Hematopoietic multipotent progenitor cell treated with erythropoietin and hydrocortisone succinate and interleukin-3 and kit ligand, for 6 days (in vitro differentiated cells): ENCODE measurements at places on chromosomes 5 and 9.

DNA sequence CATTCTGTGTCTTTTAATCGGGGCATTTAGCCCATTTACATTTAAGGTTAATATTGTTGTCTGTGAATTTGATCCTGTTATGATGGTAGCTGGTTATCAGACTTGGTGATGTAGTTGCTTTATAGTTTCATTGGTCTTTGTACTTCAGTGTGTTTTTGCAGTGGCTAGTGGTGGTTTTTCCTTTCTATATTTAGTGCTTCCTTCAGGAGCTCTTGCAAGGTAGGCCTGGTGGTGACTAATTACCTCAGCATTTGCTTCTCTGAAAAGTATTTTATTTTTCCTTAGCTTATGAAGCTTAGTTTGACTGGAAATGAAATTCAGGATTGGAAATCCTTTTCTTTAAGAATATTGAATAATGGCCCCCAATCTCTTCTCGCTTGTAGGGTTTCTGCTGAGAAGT lies 156.9 kb downstream of the CNTLN start:
- DNase-seq: no peak

- DNase-seq: no peak
Measured at GRCh38 chr5:1278656-1279442, 16.0 kb downstream of the TERT start.

GRCh38 chr9:138115506-138115905 lies 237.9 kb downstream of the CACNA1B start:
- DNase-seq: no peak

DNA sequence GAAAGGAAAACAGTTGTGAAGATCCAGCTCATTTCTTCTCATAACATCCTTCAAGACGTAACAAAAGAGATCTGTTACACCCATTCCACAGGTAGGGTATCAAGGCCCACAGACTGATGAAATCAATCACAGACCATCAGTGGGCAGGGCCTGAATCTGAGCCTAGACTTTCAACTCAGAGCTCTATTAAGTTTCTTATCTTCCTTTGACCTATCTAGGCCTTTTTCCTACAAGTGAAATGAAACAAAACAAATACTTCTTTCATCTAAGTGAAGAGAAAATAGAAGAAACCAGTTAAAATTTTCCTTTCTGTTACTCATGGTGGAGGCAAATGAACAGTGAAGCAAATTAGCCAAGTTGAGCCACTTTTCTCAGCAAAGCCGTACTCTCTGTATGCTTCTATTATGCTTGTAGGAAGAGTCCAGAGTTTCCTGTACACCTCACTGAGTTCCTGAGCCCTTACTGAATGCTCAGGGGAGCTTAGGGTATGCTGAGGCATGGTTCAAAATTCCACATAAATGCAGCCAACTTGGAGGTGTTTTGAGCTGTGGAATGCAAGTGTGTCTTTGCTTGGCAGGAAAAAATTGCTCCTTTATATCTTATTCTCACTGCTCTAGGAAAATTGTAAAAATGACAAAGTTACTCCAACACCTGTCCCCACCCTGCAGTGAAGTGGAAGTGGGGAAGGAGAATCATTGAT lies 91.9 kb downstream of the FEM1C start:
- DNase-seq: no peak

DNA sequence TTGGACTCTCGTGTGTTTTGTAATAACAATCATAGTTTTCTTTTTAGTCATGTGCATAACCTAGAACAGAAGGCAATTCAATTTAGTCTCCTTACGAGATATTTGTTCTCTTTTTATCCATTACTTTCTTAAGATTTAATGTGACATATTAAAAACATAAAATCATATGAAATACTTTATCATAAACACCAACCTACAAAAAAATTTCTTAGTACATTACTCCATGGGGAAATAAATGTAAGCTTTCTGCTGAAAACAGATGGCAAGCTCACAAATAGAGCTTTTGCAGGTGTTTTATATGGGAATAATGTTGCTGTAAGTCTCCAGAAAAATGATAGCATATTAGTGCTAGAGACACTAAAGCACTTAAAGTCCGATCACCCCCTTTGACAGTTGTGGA lies 1035.2 kb upstream of the ARRDC3 start:
- no peak for DNase-seq

- no peak for DNase-seq
Measured at GRCh38 chr5:118981783-118982182, 6.6 kb downstream of the DTWD2 start.

- no peak for DNase-seq
Measured at GRCh38 chr5:125550274-125550673, 803.8 kb upstream of the ZNF608 start.

GRCh38 chr5:32707418-32707997 lies 3.6 kb upstream of the NPR3 start:
- peak; percentile 79 for DNase-seq

GRCh38 chr9:8401961-8402705 lies 602.6 kb upstream of the DMAC1 start:
- DNase-seq: no peak

GRCh38 chr9:36293918-36294317 lies 35.7 kb upstream of the GNE start:
- DNase-seq: no peak

DNA sequence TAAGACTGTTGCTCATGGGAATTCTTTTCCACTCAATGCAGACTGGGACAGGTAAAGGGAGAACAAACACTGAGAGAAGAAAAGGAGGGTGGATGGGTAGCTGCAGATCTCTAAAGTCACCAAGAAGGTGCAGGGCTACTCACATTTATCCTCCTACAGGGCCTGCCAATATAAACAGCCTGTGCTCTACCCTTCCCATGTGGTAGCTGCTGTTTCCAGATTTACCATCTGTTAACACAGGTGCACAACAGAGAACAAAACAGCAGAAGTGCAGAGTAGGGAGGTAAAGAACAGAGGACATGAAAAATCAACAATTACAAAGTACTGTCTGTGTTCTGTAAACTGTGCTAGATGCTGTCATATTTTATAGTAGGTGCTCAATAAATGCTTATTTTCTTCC lies 26.0 kb downstream of the JAKMIP2 start:
- DNase-seq: no peak

GRCh38 chr5:96387616-96388015 lies 45.4 kb downstream of the PCSK1 start:
- no peak for DNase-seq

DNA sequence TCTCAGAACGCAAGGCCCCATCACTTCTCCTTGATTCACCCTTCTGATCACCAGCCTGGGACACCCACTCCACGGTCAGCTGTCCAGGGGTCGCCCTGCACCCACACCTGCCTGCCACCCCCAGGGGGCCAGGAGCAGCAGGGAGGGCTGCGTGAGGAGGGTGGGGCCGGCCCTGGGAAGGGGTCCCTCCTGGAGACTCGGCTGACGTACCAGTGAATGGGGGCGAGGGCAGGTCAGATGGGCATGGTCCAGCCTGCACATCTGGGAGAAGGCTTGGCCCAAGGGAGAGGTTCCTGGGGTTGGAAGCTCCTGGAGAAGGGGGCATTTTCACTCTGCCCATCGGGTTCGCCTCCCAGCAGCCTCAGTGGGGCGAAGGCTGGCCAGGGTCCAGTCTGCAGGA lies 21.8 kb upstream of the SARDH start:
- DNase-seq: no peak

DNA sequence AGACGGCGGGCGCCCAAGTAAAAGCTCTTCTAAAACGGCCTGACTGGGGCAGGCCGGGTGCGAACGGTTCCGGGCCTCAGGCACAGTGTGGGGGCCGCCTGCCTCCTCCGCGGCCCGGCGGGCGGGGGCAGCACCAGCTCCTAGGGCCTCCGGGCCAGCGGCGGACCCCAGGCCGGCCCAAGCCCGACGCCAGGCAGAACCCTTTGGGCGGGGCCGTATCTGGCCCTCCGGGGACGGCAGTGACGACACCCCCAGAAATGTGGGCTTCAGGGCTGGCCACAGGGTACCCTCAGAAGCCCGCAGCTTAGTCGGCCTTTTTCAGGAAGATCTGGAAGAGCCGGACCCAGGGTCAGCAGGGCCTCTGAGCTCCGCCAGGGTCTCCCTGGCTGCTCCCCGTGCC lies 4.0 kb downstream of the LTC4S start:
- no peak for DNase-seq

- no peak for DNase-seq
Measured at GRCh38 chr9:88023001-88023400, 48.7 kb upstream of the CDK20 start.

GRCh38 chr5:96855031-96855872 lies 21.0 kb upstream of the ERAP2 start:
- peak; percentile 44 for DNase-seq

GRCh38 chr9:124297551-124297901 lies 39.8 kb downstream of the NEK6 start:
- DNase-seq: no peak

- no peak for DNase-seq
Measured at GRCh38 chr9:4615251-4615650, 46.8 kb upstream of the PLPP6 start.

DNA sequence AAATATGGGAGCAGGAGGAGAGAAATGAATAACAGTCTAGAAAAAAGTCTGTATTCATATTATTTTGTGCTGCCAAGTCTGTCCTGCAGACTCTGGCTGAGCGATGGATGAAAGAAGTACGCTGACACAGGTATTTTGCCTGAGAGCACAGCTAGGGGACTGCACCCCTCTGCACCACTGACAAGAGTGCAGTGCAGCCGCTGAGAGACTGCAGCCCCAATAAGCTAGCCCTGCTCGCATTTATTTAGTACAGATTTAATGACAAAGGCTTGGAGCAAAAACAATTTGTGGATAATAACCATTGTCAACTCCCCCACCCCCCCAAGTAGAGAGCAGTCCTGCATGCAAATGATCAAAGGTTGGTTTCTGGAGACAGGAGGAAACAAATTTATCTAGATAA lies 13.3 kb upstream of the MRPS30 start:
- no peak for DNase-seq

DNA sequence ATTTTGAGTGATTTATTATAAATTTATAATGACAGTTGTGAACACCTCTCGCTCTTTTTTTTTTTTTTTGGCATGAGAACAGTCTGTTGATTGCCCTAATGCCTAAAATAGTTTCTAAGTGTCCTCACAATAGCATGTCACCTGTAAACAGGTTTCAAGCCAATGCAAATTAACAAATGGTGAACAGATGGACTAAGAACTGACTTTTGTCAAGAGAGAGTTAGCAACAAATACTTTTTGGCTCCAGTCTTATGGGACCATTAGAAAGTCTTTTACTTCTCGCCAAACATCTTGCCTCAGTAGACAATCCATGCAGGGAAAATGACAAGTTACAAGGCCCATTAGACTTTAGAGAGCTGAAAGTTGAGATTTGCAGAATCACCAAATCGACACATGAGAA lies 67.8 kb downstream of the MED27 start:
- DNase-seq: no peak

GRCh38 chr5:176870110-176870591 lies 29.0 kb downstream of the HK3 start:
- DNase-seq: peak; percentile 67

- DNase-seq: no peak
Measured at GRCh38 chr5:80978772-80979317, 18.7 kb downstream of the RASGRF2 start.

- no peak for DNase-seq
Measured at GRCh38 chr5:91541696-91542095, 158.6 kb upstream of the ARRDC3 start.

DNA sequence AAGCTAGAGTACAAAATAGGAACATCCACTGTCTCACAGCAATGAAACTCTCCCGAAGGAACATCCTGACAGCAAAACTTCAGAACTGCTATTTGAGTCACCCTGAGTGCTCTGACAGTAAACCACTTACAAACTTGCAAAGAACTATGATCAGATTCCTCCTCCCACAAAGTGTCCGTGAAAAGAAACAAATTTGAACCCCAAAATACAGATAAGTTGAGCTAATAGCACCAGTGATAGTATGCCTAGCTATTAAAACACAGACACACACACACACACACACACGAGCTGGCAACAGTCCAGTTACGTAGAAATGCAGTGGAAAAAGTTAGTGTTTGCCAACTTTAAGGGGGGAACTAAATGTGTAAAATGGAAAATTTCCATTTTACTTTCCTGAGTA lies 3.1 kb upstream of the GLIS3 start:
- no peak for DNase-seq

- DNase-seq: no peak
Measured at GRCh38 chr5:116466727-116467464, 107.7 kb downstream of the SEMA6A start.

DNA sequence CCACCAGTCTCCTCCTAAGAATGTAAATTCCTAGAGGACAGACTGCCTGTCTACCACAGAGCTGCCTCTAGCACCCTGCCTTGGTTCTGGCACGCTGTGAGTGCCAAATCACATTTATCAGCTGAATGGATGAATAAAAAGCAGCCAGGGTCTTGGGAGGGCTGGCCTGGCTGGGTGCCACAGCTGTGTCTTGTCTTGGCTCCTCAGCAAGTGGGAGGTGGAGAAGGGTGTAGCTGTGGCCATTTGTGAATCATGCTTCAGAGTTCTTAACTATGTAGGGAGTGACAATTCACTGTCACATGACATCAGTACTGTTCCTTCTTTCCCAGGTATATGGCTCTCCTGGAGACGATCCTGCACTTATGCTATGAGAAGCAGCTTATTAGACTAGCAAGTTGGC lies 70.6 kb downstream of the DCP2 start:
- peak; percentile 56 for DNase-seq

DNA sequence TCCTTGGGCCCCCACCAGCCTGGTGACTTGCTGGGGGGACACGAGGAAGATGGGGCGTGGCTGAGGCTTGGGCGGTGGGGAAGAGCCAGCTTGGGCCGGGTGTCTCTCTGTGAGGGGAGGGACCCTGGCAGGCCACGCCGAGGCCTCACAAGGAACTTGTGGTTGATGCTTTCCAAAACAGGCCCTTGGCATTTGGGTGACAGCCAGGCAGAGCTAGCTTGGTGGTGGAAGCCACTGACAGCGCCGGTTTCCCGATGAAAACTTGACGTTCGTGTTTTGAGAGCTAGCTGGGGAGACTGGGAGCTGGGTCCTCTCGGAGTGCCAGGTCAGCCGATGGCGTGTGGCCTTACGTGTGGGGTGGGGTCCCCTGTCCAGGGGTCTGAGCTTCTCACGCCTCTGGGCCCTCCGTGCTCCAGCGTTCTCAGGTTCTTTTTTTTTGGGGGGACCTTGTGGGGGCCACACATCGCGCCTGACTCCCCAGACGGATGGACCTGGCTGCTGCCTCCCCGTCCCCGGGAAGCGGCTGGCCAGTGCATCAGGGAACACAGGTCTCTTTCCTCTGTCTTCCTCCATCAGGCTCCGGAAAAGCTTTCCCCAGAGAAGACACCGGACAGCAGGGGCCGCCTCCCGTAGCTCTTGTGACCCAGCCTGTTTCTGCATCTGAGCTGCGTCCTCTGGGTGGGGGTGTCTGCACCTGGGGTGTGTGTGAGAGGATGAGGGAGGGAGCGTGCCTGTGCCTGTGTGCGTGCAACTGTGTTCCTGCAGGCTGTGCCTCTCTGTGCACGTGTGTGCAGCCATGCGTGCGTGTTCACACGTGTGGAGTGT lies 129.3 kb upstream of the LPCAT1 start:
- DNase-seq: peak; percentile 31

GRCh38 chr9:14099737-14100136 lies 214.2 kb downstream of the NFIB start:
- DNase-seq: no peak

GRCh38 chr5:22855824-22856223 lies 2.7 kb upstream of the CDH12 start:
- DNase-seq: no peak

- DNase-seq: no peak
Measured at GRCh38 chr5:51559921-51560658, 176.8 kb downstream of the ISL1 start.

GRCh38 chr5:137309290-137309689 lies 189.8 kb downstream of the SPOCK1 start:
- DNase-seq: no peak
